ENCODE measurements at places on chromosomes 7 and 10. TPM values are rescaled to one million over a fixed set of nuclear protein-coding genes. Genes with fewer than 3 reads are reported as not detected.

Gene CCDC3
- not detected for total RNA-seq

GRCh38 chr7:42485301-42485766 lies 248.3 kb upstream of the GLI3 start:
- no peak for DNase-seq

Gene CHAT
- not detected for total RNA-seq

Gene LIPJ
- total RNA-seq, result not detected

Gene COBL
- total RNA-seq, result 8.8 TPM

Gene DYNC1I1
- total RNA-seq, result 6.5 TPM

DNA sequence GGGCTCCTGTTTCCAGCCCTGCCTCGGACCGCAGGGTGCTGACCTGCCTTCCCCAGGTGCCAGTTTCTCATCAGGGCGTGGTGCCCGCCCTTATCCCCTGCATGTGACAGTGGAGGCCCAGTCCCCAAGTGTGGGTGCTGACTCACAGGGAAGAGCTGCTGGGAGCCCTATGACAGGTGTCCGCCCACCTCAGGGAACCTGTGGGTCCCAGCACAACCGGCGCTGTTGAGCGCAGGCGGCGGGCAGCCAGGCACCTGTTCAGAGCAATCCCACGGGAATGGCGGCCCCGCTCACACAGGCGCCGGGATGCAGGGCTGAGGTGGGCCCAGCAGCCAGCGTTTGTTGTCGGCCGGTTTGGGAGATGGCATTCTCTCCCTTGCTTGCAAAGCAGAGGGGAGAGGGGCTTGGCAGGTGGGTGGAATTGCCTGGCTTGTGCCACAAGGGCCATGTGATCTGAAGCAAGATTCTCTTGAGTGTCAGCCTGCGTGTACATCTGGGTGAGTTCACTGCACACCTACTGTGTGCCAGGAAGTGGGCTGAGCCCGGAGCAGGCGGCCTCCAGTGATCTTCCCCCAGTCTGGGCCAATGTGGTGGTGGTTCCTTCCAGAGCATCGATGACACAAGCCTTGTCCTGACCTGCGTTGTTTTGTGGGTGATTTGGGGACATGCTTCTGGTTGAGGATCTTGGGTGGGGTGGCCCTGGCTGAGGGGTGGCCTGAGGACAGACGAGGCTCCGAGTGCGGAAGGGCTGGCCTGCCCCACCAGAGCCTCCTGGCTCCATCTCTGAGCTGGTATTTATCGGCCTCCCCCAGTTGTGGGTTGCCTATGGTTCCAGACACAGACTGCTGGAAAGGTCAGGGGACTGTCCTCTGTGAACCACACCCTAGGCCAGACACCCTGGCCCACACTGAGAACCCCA lies 2.4 kb downstream of the PWWP2B start:
- no peak for DNase-seq

DNA sequence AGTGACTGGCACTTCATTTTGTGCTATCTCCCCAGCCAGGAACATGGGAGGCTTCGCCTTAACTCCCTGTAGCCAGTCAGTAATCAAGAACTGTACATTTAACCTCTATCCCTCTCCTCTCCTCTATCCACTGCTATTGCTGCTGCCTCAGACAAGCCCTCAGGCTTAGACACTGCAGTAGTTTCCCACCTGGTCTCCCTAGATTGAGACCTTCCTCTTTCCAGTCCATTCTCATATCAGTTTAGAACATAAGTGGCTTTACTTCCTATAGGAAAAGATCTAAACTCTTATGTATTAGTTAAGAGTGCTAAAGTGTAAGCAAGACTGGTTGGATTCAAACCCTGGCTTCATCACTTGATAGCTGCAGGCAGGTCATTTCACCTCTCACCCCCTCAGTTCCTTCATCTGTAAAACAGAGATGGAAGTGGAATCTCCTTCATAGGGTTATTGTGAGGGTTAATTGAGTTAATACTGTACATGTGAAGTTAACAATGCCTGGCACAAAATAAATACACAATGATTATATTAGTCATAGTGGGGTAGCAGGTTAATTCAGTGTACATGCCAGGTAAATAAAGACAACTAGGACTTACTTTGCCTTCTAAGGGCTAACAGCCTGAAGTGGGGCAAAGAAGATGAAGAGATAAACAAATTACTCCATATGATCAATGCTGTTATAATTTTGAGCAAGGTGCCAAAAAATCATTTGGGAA lies 76.1 kb downstream of the ZNF277 start:
- peak; percentile 31 for DNase-seq

DNA sequence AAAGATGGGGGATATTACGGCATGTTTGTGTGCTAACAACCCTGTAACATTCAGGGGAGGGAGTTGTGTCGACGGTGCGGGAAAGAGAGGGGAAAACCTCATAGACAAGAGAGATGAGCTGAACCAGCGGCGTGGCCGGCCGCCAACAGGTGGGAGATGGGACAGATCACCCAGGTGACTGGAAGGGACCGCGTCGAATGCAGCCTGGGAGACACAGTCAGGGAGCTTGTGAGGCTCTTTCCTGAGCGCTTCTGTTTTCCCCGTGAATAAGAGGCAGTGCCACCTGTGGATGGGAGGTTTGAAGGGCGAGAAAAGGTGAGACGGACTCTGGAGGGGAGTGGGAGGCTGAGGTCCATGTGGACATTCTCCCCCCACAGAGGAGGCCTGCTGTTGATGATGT lies 9.9 kb upstream of the PRKAG2 start:
- DNase-seq, result no peak

- DNase-seq, result no peak
Measured at GRCh38 chr10:129522041-129522585, 55.1 kb downstream of the MGMT start.

DNA sequence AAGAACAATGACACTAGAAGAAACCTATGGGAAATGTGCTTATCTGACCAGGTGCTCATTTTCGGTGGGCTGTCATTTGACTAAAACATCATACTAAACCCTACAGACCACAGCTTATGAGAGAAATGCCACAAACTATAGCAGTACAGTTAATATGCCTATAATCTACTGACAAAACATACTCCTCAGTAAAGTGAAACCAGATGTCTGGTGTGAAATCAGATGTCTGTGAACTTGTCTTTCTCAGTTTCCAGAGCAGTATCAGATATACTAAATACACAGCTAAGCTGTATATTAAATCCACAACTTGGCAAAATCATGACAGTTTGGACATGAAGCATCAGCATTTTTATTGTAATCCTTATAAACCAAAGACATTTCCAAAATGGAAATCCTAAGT lies 3.3 kb downstream of the IMMP2L start:
- DNase-seq, result no peak

GRCh38 chr7:50273870-50274269 lies 30.6 kb upstream of the IKZF1 start:
- DNase-seq, result no peak

Gene ASAH2
- total RNA-seq, result 14.0 TPM

DNA sequence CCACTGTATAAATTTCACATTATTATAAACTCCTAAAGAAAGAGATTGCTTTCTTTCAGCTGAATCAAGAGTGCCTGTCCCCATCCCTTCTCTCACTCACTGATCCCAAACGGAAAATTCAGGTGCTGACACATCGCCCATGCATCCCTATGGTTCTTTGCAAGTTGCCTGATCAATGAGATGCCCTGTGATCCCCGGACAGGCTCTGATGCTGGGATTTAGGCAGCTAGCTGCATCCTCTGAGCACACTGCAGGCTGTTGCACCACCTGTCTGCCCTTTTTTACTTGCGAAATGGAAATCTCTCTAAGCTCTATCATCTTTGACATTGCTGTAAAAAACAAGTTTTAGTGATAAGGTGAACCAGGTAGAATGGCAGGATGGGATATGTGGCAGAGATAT lies 456.5 kb downstream of the GATA3 start:
- DNase-seq, result no peak

Gene RBM20
- 1.3 TPM for total RNA-seq

DNA sequence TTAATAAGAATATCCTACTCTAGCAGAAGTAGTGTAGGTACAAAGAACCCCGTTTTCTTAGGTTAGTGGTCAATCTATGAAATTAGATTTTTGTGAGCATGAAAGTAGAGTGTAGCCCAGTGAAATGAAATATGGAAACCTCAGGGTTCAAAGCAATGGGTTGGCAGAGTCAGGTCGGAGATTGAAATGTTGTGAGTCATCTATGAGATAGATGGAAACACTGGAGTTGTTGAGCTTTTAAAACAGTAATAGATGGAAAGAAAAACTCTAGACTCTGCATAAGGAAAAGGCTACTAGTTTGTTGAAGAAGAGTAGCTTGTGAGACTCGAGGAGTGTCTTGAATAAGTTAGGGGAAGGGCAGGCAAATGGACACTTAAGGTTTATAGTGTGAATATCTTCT lies 251.9 kb downstream of the EXOC4 start:
- DNase-seq, result no peak

GRCh38 chr10:490891-491571 lies 198.4 kb downstream of the DIP2C start:
- no peak for DNase-seq

- DNase-seq, result no peak
Measured at GRCh38 chr10:29157321-29157720, 131.5 kb upstream of the LYZL1 start.

- no peak for DNase-seq
Measured at GRCh38 chr7:111202321-111202720, 111.4 kb downstream of the LRRN3 start.

Gene RET
- not detected for total RNA-seq

DNA sequence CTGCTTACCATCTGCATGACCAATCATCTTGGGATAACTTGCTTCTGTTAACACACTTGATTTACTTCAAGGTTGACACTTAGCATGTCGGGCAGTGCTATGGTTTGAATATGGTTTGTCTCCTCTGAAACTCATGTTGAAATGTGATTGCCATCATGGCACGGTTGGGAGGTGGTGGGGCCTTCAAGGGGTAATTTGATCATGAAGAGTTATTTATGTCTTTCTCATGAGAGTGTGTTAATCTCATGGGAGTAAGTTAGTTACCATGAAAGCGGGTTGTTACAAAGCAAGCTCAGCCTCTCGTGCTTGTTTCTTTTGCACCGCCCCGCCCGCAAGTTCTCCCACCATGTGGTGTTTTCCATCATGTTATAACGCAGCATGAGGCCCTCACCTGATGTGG lies 163.6 kb downstream of the DOCK4 start:
- DNase-seq, result no peak

- peak; percentile 66 for DNase-seq
Measured at GRCh38 chr7:43454936-43455518, 127.9 kb upstream of the STK17A start.

Gene DPP6
- not detected for total RNA-seq

Measured in PC-3 (cell line).